M059J (cell line): ENCODE measurements at places on chromosomes 4 and X. TPM values are rescaled to one million over a fixed set of nuclear protein-coding genes. Genes with fewer than 3 reads are reported as not detected.
A peak's percentile ranks its signal among the peaks of the same experiment; 100 is the strongest.

DNA sequence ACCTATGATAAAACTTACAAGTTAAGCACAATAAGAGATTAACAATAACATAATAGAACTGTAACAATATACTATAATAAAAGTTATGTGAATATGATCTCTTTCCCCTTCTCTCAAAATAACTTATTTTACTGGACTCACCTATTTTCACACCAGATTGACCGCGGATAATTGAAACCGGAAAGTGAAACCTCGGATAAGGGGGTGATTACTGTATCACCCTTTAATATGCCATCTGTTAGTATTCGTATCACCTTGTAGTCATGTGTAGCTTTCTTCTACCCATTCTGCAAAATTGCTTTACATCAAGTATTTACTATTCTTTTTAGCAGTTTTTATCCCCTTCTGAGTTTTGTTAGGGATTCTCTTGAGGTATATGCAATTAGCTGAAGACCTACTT lies 1.8 kb downstream of the SPCS3 start:
- no peak for DNase-seq

DNA sequence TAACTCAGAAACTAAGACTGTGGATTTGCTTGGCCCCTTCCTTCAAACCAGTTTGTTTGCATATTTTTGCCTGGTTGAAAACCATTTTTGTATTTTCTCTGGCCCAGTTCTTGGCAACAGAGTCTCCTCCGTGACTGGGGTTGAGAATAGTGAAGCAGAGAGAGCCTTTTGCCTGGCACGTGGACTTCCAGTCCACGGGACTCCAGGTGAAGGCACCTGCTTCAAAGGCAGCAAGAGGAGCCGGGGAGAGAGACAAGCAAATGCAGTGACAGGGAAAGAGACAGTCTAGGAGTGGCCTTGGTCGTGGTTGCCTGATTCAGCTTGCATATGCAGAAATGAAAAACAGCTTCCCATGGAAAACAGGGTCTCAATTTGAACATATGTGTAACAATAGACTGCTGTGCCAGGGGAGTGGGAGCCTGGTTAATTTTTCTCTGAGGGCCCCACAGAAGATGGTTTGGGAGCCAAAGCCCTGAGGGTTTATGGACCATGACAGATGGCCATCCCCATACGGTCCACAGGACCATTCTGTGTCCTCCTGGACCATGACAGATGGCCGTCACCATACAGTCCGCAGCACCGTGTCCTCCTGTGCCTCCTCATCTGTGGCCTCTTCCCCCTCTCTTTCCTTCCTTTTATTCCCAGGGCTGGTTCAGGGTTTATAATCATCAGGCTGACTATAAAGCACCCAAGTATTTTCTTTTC lies 272.2 kb upstream of the RASGEF1B start:
- DNase-seq, result no peak

Gene SCML2
- 4.0 and 7.3 TPM in 2 replicates for total RNA-seq

Gene CACNA1F
- not detected in 2 replicates for total RNA-seq

- DNase-seq, result peak; percentile 68
Measured at GRCh38 chrX:154135458-154136229, 8.4 kb upstream of the OPN1LW start.

GRCh38 chrX:93422693-93423092 lies 250.7 kb downstream of the NAP1L3 start:
- peak; percentile 1 for DNase-seq

DNA sequence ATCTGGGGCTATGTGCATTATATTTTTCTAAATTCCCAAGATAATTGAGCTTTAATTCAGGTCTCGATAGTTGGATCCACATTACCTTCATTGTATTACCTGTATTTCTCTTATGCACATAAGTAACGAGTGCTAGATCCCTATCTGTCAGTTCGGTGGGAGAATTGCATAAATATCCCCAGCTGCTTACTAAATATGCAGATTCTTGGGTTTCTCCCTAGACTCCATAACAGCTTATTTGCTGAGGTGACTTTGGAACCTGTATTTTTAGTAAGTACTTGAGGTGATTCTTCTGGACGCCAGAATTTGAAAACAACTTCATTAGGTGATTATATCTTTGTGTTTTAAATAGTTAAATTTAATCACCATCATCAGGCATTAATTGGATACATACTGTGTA lies 15.0 kb downstream of the UGT8 start:
- DNase-seq, result no peak

Gene TNIP3
- 0.10 TPM in 1 of 2 replicates, not detected in the other for total RNA-seq

GRCh38 chrX:133792198-133792953 lies 193.0 kb downstream of the GPC3 start:
- peak; percentile 68 for DNase-seq

GRCh38 chrX:30060718-30061117 lies 154.6 kb upstream of the MAGEB2 start:
- peak; percentile 65 for DNase-seq

GRCh38 chr4:3254302-3255131 lies 5.6 kb downstream of the MSANTD1 start:
- no peak for DNase-seq

Gene ASB5
- total RNA-seq, result 0.57 TPM in 1 of 2 replicates, not detected in the other
